Foreskin fibroblast (primary cell): ENCODE measurements at places on chromosomes 6 and 20.

- peak; percentile 9 for DNase-seq
Measured at GRCh38 chr6:87993356-87993755, 54.3 kb upstream of the SPACA1 start.

DNA sequence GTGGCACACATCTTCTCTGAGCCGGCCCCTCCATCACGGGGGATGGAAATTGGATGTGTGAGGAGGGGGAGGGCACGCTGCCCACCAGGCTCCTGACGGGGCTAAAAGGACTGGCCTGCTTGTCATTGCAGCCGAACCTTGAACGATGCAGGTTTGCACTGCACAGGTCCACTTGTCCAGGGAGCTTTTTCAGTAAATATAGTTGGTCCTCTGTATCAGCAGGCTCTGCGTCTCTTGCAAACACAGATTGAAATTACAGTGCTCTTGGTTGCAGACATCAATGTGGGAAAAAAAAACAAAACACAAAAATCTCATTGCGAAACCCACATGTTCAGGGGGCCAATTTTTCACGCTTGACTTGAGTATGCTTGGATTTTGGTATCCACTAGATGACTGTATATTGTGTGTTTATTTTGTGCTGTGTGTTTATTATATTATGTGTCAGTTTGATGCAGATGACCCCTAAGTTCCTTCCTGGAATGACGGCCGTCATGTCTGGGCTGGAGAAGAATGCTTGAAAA is 29.2 kb downstream of the ERMARD start:
- peak; percentile 54 for DNase-seq

- DNase-seq = no peak
Measured at GRCh38 chr20:52631469-52631868, 340.7 kb upstream of the TSHZ2 start.

DNA sequence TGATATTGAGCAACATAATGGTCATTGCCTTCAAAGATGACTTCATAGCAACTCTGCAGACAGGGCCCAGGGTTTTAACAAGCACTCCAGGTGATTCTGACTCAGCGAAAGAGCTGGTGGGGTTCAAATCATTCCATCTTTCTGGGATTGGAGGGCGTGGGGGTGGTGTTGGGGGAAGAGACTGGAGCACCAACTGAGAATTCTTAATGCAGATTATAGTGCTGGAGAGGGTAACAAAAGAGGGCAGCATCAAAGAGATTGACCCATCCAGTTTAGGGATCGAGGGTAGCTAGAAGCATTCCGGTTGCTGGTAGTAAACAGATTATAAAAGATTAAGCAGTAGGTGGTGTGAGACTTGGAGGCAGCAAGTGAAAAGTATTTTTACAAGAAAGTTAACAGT is 15.9 kb downstream of the PFDN4 start:
- DNase-seq = no peak

DNA sequence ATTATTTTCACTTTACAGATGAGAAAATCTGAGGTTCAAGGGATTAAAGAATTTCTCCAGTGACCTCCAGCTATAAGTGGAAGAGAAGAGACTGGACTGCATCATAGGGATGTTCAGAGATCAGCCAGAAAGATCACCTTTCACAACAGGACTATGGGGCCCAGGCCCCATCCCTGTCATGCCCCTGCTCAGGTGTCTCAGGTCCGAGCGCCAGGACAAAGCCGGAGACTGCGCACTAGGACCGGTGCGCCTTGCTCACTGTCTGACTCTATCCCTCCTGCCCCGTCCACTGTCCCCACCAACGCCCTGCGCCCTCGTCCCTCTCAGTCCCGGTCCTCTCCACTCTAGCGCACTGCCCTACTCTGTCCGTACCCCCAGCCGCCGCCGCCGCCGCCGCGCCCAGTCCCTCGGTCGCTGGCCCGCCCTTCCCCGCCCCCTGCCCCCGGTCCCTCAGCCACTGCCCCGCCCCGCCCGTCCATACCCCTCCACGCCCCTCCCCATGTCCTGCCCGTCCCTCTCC is 521 bp upstream of the RAD21L1 start:
- no peak for DNase-seq

GRCh38 chr20:31597481-31597855 is 7.6 kb upstream of the ID1 start:
- DNase-seq = no peak

- DNase-seq = no peak
Measured at GRCh38 chr20:16666272-16666671, 63.6 kb upstream of the SNRPB2 start.

- DNase-seq = no peak
Measured at GRCh38 chr20:19232997-19233794, 20.8 kb downstream of the SLC24A3 start.

- no peak for DNase-seq
Measured at GRCh38 chr6:13011612-13012146, 295.1 kb downstream of the PHACTR1 start.

GRCh38 chr20:51697096-51697826 is 70.9 kb downstream of the ATP9A start:
- no peak for DNase-seq

- DNase-seq = no peak
Measured at GRCh38 chr20:62020935-62021701, 44.6 kb downstream of the TAF4 start.

DNA sequence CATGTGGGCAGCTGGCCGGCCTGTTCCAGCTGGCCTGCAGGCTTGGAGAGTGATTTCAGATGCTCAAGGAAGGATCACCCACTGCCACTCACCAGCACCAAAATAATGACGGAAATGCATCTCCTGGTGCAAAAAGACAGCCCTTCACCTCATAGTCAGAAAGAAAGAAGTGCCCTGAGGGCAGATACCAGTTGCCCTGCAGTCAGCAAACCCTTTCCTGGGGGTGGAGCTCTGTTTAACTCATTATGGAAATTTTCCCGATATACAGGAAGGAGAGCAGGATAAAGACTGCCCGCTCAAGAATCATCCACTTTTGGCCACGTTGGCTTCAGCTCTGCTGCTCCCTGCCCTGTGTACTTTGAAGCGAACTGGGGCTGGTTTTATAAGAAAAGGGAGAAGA is 127.9 kb downstream of the GRM4 start:
- no peak for DNase-seq

DNA sequence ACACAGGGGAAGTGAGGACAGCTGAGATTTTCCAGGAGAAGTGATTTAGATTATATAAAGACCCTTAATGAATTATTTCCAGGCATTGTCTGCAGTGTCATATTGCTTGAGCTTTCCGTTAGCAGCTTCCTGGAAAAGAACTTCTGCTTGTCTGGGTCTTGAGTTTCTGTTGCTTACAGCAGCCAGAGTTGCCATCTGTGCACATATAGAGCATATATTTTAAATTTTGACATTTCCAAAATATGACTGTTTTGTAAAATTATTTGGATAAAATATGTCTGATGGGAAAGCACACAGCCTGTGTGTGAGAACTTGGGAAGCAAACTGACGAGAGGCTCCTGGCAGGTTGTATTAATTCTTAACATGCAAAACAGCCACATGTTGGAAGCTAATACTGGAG is 21.0 kb upstream of the NKX2-2 start:
- no peak for DNase-seq

DNA sequence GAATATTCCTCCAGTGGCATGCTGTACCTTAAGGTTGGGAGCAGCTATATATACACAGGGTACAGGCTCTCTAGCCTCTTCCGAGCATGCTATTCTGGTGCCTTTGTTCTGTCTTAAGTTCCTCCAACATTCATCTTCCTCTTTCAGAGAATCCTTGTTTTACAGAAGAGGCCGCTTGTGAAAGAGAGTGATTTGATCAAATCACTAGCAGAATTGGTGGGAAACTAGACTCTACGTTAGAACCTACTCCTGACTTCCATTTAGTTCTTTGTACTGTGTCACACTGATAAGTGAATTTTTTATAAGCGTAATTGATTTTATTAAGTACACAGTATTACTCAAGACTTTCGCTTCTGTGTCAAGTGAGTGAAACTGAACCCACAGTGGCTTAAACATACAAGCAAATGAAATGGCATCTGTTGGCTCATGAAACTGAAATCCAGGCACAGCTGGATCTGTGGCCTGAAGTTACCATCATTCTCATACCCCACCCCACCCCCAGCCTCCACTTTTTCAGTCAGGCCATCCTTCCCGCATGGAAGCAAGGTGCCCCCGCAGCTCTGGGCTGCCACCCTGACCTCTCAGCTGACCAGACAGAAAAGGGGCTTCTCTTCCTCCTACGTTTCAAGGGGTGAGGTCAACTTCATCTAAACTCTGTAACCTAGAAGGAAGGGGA is 102.3 kb downstream of the RPP40 start:
- DNase-seq = no peak

DNA sequence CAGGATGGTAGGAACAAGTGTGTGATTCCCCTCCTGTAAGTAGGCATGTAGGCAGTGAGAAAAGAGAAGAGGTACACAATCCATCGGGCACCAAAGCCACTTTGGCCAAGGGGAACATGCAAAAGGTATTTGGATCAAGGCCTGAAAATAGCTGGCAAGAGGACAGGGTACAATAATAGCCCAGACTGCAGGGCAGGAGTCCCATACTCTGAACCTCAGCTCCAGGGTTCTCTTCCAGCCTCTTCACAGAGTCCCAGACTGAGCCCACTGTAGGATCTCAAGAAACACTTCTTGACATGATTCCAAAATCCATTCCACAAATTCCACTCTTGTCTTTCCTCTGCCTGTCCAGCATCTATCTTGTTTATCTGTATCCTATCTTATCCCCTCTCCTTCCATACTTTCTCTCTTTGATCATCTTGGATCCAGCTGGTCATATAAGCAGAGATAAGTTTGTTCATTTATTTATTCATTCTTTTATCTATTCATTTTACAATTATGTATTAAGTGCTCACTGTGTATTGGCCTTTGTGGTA is 19.7 kb downstream of the ACSS2 start:
- no peak for DNase-seq

- no peak for DNase-seq
Measured at GRCh38 chr6:37840940-37841300, 21.4 kb downstream of the ZFAND3 start.

GRCh38 chr6:94065707-94066337 is 646.5 kb upstream of the EPHA7 start:
- no peak for DNase-seq

DNA sequence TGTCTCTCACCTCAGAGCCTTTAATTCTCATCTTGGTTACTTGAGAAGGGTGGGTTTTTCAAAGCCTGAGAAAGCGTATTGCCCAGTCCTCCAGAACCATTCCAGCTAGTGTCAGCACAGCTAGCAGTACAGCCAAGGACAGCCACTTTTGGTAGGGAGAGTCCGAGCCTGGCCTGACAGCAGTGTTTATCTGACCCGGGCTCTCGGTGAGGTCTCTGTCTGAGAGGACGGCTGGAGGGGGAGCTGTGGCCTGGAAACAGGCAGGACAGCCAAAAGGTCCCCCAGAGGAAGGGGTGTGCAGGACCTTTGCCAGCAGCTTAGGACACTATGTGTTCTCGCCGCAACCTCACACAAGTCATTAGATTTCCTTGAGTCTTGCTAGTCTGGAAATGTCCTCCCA is 38.8 kb downstream of the LYRM2 start:
- DNase-seq = no peak

GRCh38 chr20:58593880-58594638 is 57.0 kb upstream of the STX16 start:
- DNase-seq = no peak

DNA sequence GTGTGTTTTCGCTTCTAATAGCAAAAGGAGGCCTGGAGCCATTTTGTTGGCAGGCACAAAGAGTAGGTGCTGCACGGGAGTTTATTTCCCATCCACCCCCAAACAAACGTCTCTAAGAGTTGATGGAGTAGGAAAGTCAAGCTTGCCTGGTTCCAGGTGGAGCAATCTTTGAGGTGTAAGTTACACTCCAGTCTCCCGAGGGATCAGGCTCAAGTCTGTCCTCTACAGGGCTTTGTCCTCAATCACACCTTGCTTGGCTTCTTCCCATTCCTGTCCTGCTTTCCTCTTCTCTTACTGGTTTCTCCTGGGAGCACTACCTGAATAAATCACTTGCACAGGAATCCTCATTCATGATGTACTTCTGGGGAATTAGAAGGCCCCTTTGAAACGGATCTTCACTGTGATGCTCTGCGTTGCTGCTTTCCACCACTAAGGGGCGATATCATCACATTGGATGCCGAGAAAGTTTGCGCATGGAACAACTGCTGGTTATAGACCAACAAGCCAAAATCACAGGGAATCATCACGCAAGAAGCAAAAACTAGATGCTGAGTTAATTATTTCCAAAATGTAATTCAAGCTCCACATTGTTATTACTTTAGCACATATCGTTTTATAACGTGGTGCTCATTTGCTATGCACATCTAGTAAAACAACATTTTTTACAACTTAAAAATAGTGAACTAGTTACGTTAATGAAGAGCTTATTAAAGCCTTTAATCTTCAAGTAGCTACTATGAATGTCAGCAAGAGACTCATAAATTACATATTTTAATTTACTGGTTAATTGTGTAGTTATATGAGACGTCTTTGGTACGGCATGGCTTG is 156.8 kb downstream of the DNAH8 start:
- peak; percentile 26 for DNase-seq

GRCh38 chr20:8260837-8261251 is 128.8 kb downstream of the PLCB1 start:
- no peak for DNase-seq

DNA sequence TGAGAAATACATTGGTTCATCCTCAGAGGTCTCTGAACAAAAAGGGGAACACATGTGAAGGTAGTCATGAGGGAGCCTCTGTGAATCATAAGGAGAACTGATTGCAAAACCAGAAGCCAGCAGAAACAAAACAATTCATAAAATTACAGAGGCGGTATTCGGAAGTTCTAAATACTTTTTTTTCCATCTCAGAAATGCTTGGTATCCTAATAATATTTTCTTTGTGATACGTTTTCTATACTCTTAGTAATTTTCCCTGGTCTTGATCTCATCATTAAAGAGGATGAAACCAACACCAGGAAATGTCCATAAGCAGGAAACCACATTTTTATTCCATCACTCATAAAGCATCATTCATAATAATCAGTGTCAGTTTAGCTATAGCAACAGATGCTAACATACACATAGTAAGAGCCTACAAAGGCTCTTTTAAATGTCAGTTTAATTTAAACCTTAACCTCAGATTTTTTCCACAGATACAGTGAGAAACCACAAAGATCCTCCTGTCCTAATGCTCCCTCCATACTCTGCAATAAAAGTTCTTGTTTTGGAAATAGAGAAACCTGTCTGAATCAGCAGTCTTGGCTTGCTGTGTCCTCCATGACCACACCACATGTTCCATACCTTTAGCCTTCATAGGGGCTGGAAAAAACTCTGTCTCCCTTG is 29.2 kb downstream of the SGK1 start:
- DNase-seq = peak; percentile 85

DNA sequence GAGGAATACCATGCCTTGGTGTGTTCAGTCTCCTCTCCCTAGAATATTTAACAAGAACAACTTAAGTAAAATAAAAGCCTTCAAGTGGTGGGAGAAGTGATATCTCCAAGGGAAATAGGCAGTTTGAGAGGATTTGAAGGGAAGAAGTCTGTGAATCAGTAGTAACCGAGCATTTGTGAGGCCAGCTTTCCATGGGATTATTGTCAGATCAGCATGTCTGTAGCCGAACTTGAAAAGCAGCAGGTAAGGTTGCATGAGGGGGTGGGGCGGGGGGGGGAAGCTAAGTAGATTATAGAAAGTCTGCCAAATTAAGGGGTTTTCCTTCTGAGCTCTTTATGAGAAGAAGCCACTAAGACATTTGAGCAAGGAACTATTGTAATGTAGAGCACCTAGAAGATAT is 92.6 kb downstream of the GRIK2 start:
- DNase-seq = no peak

- no peak for DNase-seq
Measured at GRCh38 chr6:137744877-137745276, 122.2 kb upstream of the TNFAIP3 start.

GRCh38 chr6:131756039-131756438 is 45.2 kb upstream of the CTAGE9 start:
- DNase-seq = no peak
